CD8-positive, alpha-beta memory T cell (primary cell): ENCODE measurements at places on chromosomes 2 and 18.

DNA sequence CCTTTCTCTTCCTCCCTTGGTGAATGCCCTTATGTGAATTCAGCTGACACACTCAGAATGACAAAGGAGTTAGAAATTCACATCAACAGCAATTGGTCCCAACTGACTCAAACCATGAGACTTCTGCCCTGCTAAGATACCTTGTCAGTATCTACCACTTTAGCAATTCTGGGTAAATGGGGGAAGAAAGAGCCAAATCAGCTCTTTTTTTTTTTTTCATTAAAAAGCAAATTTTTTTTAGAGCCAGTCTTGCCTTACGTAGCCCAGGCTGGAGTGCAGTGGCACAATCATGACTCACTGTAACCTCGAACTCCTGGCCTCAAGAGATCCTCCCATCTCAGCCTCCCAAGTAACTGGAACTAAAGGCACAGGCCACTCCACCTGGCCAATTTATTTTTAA, 1.7 kb upstream of the PPP4R1 start:
- no peak for DNase-seq

- DNase-seq = no peak
Observed at GRCh38 chr18:37179384-37179783, 350.5 kb downstream of the KIAA1328 start.

DNA sequence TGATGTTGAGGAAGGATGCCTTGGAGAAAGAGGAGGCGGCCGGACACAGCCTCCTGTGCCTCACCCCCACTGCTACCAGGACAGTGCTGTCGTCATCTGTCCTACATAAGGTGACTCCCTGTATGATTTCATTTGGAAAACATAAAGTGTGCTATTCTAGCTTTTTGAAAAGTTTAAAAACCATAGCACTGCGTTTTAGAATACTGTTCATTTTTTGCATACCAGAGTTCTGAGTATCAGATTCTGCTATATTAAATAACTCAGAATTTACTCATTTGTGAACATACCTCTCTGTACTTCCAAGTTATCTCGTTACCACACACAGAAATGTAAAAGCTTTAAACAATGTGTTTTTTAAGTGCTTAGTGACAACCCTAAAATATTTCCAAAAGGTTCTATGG, 302.9 kb downstream of the LRRTM1 start:
- DNase-seq = no peak

GRCh38 chr2:136232456-136233172, 114.7 kb upstream of the CXCR4 start:
- DNase-seq = no peak

GRCh38 chr2:50885948-50886347, 146.0 kb downstream of the NRXN1 start:
- DNase-seq = no peak
